Right atrium auricular region (tissue), 2 donors: ENCODE measurements at places on chromosomes 12 and 14. TPM values are rescaled to one million over a fixed set of nuclear protein-coding genes. Genes with fewer than 3 reads are reported as not detected.

The TAS2R30 gene
- total RNA-seq, result 0.90 TPM

DNA sequence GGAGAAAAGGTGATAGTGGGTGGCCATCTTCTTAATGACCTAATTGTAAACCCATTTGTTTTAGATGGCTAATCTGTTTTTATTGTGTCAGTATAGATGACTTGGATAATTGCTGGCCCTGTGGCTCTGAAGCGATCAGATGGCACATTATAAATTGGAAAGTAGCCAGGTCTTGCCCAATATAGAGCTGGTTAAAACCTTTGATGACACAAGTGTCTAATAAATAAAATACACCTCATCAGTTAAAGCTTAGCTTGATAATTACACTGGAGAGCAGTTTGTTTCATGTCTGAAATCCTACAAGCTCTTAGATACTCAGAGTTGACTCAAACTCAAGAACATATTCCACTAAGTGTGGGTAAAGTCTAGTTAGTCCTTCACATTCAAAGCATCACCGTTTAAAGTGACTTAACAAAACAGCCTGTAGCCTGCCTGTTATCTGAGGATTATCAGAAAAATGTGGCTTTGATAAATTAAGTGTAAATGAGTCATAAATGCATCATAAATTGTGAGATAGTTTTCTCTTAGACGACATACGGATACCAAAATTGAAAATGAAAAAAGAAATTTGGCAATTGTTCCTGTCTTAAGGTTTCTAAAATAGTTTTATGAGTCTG is 280.9 kb downstream of the LRIG3 start:
- DNase-seq, result no peak

The BRF1 gene
- 16.2 TPM for total RNA-seq

DNA sequence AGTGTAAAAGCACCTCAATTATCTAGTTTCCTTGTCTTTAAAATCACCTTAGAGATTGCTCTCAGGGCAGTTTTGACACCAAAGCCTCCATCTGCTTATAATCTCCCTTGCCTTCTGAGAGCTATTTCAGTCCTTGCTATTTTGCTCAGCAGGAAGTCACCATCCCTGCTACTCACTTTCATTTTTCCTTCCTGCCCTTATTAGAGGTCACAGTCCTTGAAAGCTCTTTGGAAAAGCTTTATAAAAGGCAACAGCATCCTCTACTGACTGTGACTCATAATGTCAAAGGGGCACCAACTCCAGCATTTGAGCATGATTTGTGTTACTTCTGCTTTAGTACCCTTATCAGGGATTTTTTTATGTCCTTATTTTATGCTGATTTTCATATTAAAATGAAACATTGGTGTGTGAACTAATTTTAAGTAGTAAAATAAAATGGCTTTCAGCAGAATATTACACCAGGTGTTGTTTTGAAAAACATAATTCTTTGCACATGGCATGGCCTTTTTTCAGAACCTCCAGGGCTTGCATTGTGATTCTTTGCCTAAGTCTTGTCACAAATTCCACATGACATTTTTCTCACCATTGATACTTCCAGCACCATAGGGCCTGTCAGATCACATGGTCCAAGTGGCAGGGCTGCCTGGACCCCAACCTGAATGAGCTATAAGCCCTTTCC is 213.0 kb downstream of the ADAMTS20 start:
- DNase-seq, result no peak

DNA sequence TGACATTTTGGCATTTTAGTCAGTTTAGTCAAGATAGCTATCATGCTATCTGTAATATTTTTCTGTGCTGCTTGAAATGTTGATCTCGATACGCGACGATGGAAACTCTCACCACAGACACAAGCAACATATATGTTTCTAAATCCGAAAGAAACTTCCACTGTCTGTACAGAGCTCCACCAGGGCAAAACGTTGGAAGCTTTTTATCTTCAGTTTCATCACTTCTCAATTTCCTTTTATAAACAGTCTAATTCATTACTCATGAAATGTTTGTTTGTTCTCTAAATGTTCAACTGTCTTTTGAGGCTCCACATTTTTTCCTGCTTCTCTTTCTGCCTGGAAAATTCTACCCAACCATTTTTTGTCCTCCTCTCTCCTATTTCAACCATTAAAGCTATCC is 737.6 kb downstream of the SLC16A7 start:
- DNase-seq, result no peak

DNA sequence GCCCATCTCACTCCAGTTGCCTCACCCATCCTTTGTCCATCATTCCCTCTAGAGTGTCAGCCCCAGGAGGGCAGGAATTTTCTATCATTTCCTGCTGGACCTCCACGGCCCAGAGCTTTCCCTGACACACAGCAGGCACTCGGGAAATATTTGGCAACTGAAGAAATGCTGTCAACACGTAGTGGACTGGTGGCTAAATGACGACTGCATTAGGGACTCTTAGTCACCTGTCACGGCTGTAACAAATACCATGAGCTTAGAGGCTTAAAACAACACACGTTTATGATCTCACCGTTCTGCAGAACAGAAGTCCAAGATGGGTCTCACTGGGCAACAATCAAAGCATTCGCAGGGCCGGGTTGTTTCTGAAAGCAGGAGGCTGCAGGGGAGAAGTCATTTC is 91.3 kb downstream of the PHETA1 start:
- no peak for DNase-seq

The DNAH10 gene
- not detected for total RNA-seq

GRCh38 chr12:106490264-106490663 is 92.5 kb upstream of the RFX4 start:
- DNase-seq, result no peak

DNA sequence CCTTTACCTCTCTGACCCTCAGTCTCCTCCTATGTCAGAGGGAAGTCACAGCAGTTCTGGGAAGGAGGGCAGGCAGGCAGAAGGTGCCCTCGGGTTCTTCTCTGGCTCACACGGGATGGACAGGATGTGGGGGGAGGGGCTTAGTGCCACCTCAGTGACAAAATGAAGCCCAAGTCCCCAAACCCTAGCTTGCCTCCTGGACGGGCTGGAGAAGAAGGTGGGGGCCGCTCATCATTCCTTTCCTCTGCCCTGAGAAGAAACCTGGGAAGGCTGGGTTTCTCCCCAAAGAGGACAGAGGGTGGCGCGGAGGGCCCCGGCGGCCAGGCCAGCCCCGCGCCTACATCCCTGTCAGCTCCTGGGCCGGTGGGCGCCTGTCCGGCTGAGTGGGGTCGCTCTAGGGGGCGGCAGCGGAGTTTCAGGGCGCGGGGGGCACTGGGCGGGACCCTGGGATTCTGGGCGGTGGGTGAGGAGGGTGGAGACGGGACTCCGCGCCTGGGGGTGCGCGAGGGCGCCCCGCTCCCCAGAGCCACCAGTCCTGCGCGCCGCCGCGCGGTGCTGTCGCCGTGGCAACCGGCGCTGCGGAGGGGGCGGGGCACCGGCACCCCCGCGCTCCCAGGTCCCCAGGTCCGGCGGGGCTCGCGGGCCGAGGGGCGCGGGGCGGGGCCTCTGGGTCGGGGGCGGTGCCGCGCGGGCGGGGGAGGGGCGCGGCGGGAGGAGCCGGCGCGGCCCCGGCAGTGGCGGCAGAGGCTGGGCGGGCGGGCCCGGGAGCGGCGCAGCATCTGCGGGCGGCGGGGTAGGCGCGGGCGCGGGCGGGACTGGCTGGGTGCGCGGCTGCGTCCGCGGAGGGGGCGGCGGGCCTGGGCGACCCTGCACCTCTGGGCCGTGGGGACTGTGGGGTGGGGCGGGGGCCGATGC is at the start of gene TMEM121:
TSS of gene TMEM121 (plus strand) at position 723 of the 915 bp plus-strand sequence. CDS start 2,252 bp downstream, outside the sequence.
- no peak for DNase-seq

The RIMBP2 gene
- 0.04 TPM for total RNA-seq

The PCED1B gene
- total RNA-seq, result 0.98 TPM

GRCh38 chr12:38921025-38921677 is 15.8 kb upstream of the CPNE8 start:
- no peak for DNase-seq

DNA sequence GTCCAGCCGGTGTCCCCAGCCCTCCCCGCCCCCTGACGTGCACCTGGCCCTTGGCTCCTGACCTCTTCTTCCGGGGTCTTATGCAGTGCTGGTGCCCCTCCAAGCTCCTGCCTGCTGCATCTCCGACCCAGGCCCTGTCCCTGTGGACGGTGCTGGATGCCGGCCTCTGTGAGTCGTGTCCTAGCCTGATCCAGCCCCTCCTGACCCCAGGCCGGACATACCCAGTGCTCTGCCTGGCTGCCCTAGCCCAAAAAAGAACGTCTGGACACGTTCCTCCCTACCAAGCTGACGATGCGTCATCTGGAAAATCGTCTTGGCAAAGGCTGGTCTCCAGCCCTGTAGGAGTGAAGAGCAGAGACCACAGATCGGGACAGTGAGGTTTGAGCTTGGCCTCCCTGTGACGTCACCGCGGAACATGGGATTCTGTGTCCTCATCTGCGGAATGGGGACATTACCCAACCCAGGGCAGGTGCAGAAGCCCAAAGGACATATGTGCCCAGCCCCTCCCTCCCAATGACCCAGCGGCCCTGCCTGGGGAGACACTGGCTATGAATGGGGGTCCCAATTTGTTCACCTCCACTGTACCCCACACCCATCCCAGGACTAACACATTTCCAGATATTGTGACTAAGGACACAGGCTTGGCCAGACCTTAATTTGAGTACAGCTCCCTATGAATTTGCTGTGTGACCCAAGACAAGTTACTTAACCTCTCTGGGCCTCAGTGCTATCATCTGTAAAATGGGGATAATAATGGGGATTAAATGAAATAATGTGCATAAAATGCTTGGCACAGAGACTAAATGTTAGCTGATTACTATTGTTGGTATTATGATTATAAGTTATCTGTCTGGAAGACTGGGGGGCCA is 51.0 kb upstream of the BCL11B start:
- peak; percentile 43 for DNase-seq

The SLC17A8 gene
- total RNA-seq, result not detected

DNA sequence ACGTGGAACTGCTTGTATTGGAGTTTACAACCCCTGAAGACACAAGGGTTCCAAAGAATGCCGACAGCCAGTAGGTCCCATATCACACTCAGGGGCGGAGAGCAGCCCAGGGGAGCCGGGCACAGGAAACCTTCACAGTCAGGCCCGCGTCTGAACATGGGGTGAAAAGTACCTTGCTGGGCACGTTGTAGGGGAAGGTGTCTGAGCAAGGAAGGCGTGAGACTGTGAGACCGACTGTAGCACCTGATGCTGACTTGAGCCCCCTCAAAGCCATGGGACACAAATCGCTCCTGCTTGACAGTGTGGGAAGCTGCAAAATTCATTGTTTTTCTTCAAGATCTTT is 14.7 kb downstream of the RIMBP2 start:
- no peak for DNase-seq

The ATXN2 gene
- 33.4 TPM for total RNA-seq

The TPH2 gene
- not detected for total RNA-seq

DNA sequence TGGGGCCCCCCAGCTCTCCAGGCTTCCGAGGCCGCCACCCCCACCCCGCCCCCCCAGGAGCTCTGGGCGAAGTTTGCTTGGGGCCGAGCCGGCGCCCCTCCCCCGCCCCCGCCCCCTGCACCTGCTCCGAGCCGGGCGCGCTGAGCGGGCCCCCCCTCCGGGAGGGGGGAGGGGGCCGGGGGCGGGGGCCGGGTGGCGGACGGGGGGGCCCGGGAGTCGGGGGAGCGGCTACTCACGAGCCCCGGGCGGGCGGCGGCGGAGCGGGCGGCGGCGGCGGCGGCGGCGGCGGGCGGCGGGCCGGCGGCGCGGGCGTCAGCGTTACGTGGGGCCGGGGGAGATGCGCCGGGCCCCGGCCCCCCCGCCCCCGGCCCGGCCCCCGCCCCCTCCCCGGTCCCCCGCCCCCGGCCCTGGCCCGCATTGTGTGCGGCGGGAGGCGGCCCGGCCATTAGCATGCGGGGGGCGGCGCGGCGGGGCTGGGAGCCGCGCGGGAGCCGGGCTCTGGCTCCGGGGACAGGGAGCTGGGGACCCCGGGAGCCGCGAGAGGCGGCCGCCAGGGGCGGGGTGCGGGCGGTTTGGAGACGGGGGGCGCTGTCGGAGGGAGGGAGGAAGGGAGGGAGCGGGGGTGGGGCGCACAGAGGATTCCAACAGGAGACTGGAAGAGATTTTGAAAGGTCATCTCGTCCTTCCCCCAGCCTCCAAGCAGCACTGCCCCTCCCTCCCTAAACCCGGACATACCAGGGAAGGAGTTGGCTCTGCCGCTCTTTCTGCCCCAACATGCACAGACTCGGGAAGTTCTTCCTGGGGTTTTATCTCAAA is at the start of gene ZNF219:
TSS of gene ZNF219 (minus strand) at position 580 of the 816 bp plus-strand sequence. CDS start 5,064 bp downstream, outside the sequence.
- no peak for DNase-seq

- DNase-seq, result no peak
Measured at GRCh38 chr14:88289234-88289633, 33.8 kb downstream of the KCNK10 start.

DNA sequence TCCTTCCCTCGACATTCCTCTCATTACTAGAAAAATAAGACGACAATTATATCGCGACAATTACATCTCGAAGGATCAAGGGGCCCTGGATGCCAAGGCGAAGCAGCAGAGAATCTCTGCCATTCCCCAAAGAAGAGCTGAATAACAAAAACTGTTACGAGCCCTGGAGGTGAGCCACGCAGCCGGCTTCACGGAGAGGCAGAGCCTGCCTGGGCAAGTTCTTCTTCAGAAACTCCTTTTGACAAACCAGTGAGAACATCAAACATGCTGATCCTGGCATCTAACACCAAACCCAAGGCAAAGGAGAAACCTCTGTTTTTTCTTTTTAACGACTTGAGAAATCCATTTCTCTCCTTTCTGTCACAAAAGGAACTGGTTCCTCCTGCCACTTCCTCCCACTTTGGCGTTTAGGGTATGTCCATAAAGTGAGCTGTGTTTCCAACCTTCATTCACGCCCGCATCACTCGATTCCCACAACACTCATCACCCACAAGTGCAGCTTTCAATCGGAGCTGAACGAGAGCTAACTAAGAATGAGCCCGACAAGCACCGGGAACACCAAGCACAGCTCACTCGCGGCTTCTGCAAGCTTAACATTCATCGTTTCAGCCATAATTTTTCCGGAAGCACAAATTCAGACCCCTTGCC is 21.5 kb downstream of the CCDC88C start:
- DNase-seq, result no peak

DNA sequence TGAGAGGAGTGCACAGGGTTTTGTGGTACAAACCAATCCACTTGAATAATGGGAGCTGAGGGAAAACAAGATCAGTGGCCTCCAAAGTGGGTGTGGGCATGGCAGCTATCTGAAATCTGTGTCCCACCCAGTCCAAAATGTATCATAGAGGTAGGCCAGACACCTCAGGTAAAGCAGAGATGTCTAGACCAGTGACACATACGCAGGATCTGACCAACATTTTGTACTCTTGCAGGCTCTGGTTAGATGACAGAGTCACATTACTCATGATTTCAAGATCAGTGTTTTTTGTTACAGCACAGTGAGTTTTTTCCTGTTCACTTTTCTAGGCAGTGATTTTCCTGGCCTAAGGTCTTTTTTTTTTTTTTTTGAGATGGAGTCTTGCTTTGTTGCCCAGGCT is 211.8 kb downstream of the PCNX1 start:
- no peak for DNase-seq

GRCh38 chr14:100841761-100842403 is 16.0 kb downstream of the MEG3 start:
- DNase-seq, result no peak

The IFNG-AS1 gene
- total RNA-seq, result 2.7 TPM

The KCNH3 gene
- total RNA-seq, result 0.19 TPM

The CPM gene
- total RNA-seq, result 19.8 TPM

The SLC5A8 gene
- not detected for total RNA-seq

- DNase-seq, result no peak
Measured at GRCh38 chr12:51183816-51184215, 10.9 kb upstream of the TFCP2 start.
